GDM1 (cell line): ENCODE measurements at places on chromosomes 16 and 17.

DNA sequence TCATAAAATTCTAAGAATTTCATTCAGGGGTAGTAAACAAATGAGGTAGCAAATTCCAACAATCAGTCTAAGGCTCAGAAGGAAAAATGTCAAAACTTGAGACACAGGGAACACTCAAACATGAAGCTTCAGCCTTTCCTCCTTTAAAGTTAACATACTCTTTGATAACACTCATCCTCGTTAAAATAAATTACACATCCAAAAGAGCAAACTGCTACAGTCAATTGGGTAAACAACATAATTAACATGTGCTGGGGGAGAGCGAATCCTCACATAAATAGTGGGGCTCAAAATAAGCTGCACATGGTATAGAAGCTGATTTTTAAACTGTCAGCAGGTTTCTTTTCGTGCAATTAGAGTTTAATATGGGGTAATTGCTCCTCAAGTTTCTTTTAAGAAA, 12.9 kb downstream of the GRB2 start:
- no peak for DNase-seq

DNA sequence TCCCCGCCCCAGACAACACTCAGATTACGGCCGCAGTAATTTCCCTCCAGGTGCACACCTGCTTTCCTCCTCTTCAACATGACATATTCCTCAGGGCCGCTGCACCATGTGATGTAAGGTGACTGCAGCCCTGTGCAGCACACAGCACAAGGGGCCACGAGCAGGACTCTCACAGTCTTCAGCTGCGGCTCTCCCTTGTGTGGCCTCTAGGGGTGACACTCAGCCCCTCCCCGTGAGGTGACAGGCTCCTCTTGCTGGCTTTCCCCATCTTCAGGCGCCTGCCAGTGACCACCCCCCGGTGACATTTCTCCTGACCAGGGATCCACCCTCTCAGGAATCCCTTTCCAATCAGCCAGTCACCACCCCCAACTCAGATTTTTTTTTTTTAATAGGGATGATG, 31.3 kb upstream of the ABCC3 start:
- DNase-seq = no peak

- no peak for DNase-seq
Measured at GRCh38 chr16:54939510-54940278, 9.0 kb downstream of the IRX5 start.

DNA sequence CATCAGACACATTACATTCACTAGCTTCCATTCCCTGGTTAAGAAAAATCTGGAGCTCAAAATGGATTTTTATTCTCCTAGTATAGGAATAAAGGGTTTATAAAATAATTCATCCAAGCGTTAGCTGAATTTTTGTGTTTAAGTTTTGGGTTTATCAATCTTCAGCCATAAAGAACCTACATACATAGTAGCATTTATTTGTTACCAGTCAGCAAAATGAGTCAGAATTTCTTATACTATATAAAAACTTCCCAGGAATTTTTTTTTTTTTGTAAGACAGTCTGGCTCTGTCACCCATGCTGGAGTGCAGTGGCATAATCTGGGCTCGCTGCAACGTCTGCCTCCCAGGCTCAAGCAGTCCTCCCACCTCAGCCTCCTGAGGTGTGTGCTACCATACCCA, 40.2 kb upstream of the SLC12A3 start:
- no peak for DNase-seq

DNA sequence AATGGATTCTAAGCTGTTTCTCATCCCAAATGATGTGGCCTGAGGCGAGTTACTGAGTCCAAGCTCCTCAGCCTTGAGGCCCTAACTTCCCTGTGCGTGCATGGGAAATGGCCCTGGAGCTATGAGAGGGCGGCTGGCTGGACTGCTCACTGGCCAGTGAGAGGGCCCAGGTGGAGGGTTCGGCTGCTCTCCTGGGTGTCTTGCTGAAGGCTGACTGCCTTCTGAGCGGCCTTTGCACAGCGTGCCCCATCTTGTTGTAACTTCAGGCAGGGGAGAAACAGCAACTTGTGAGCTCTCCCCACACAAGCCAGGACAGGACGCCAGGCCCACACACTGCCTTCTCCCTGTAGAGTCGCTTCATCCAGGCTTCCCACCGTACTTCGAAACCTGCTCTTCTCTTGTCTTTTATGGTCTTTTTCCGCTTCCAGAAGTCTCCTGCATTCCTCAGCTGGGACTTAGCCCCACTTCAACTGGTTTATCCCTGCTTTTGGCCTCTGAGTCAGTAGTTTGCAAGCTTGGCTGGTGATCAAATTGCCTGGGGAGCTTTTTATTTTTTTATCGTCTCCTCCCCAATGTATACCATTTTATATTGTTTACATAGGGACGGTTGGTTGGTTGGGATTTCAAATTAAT, 13.3 kb downstream of the CDH3 start:
- no peak for DNase-seq

- no peak for DNase-seq
Measured at GRCh38 chr17:6070913-6071511, 833 bp downstream of the WSCD1 start.

GRCh38 chr17:10821054-10821453, 16.8 kb downstream of the PIRT start:
- no peak for DNase-seq

DNA sequence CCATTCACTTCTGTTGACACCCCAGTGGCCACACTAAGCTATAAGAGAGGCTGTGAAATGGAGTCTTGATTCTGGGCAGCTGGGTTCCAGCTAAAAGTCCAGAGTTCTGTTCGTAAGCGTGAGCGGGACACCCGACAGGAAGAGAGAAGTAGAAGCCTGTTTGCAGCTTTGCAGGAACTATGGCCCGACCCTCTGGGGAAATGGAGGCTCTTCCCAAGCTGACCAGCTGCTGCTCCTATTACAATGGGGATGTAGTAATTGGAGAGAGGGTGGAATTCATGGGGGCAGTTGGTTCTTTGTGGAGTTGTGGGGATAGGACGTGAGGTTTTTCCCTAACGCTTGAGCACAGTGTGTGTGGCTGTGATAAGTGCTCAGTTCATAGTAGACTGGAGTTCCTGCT, 28.4 kb downstream of the UBALD1 start:
- no peak for DNase-seq

DNA sequence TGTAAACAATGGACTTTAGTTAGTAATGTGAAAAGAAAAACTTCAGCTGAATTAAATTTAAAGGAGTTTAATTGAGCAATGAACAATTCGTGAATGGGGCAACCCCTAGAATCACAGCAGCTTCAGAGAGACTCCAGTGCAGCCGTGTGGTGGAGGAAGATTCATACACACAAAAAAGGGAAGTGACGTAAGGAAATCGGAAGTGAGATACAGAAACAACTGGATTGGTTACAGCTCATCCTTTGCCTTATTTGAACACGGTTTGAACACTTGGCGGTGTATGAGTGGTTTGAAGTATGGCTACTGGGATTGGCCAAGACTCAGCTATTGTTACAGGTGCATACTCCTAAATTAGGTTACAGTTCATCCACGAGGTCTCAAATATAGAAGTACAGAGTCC, 460.4 kb upstream of the ASIC2 start:
- no peak for DNase-seq

GRCh38 chr16:1174477-1175357, 21.8 kb downstream of the CACNA1H start:
- DNase-seq = no peak

- DNase-seq = no peak
Measured at GRCh38 chr17:44722254-44722653, 13.8 kb downstream of the DBF4B start.

DNA sequence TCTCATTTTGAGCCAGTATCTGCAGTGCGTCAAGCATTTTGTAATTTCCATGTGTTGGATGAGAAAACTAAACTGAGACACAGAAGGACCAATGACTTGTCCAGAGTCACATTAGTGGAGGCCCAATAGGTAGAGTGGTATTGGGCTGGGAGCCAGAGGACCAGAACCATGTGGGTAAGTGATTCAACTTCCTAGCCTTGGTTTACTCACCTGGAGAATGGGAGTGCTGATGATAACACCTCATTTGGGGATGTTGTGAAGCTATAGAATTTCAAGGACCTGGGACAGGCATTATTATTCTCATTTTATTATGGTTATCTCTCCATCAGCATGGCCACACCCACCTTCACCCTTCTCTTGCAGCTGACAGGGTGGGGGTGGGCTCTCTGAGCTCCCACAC, 8.1 kb downstream of the CPNE2 start:
- DNase-seq = no peak

DNA sequence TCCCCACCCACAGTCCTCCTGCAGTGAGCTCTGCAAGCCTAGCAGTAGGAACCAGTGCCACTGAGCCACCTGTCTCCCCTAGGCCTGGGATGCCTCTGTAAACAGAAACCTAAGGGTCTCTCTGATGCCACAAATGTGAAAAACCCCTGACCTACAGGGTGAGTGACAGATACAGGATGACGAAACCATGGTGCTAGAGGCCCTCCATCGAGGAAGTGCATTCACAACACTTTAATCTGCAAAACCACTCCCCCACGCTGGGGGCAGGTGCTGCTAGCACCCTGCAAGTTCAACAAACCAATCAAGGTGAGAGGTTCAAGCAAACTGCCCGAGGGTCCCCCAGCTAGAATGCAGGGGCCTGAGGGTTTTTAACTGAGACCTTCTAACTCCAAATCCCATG, 59.5 kb downstream of the CDYL2 start:
- DNase-seq = no peak

DNA sequence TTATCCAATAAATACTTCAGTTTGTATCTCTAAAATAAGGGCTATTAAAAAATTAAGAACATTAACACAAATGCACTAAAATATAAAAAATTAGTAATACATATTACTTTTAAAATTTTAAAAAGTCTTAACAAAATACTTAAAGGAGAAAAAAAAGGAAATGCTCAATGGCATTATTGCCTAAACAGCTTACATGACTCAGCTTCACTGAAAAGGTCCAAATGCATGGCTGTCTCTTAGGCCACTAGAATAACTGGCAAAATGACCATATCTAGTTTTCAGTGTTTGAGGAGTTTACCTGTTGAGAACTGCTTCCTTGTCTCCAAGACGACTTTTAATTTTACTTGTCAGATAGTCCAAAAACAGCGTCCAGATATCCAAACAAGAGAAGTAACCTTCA, 66.0 kb downstream of the XPO6 start:
- no peak for DNase-seq

DNA sequence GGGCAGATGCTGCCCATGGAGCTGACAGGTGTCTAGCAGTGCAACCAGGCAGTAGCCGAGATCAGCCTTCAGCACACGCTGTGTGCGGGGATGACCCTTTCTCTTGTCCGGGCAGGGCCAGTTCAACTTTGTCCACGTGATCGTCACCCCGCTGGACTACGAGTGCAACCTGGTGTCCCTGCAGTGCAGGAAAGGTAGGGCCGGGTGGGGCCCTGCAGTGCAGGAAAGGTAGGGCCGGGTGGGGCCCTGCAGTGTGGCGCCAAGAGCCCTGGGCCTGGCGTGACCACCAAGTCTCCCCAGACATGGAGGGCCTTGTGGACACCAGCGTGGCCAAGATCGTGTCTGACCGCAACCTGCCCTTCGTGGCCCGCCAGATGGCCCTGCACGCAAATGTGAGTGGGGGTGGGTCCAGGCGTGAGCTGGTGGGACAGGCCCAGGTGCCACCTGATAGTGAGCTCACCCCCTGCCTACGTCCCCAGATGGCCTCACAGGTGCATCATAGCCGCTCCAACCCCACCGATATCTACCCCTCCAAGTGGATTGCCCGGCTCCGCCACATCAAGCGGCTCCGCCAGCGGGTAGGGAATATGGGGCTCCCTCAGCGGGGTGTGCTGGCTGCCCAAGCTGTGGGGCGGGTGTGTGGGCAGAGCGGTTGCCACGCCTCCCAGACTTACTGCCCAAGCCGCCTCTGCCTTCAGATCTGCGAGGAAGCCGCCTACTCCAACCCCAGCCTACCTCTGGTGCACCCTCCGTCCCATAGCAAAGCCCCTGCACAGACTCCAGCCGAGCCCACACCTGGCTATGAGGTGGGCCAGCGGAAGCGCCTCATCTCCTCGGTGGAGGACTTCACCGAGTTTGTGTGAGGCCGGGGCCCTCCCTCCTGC, 40.2 kb downstream of the TSC2 start:
- DNase-seq = no peak

GRCh38 chr16:82650804-82651203, 24.0 kb downstream of the CDH13 start:
- no peak for DNase-seq

DNA sequence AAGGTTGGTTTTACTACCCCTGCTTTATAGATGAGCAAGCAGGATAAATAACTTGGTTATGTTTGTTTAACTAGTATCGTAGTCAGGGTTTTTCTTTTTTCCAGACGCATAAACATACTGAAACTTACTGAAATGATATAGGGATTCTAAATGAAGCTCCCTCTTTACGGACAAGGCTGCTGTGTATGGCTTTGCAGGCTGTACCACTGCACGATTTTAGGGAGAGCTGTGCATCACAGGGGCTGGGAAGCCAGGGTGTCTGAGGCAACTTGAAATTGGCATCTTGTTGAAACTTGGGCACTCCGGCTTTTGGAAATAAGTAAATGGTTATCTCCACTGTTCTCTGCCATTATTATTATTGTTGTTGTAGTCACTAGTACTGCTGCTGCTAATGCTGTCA, 218.1 kb upstream of the CDH8 start:
- DNase-seq = no peak

- no peak for DNase-seq
Measured at GRCh38 chr17:78935419-78936323, 10.5 kb upstream of the TIMP2 start.

- DNase-seq = peak; percentile 97
Measured at GRCh38 chr16:19067349-19068236, at the start of gene COQ7. COQ7 (plus strand) TSS chr16:19067614; CDS start chr16:19067665, 51 bp downstream.

DNA sequence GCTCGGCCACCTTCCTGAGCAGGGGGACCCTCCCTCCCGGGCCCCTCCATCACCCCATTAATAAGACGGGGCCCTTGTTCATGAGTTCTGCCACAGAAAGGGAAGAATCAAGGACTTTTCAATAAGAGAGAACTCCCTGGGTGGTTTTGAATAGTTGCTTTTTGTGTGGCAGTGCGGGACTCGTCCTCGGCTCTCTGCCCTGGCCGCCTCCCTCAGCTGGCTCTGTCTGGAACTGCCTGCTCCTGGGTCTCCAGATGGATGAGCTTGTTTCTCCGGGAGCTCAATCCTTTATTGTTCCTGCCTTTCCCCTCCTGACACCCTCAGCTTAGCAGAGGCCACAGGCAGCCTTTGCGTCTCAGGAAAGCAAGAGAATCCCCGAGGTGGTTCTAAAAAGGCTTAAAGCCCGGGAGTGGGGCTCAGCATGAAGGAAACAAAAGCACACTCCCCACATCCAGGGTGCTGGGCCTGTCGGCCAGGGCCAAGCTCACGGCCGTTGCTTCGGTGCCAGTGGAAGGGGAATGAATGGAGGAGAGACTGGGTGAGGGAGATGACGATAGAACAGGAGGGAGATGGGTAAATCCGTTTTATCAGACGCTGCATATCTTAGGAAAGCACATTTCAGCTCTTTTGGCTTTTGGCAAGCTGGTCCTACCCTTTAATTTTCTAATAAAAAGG, 60.2 kb downstream of the RAI1 start:
- no peak for DNase-seq

GRCh38 chr17:70636517-70637133, 467.3 kb downstream of the KCNJ2 start:
- DNase-seq = no peak

GRCh38 chr16:679814-680624, at the start of gene STUB1:
STUB1 (plus strand) TSS chr16:680410; CDS start chr16:680526, 116 bp downstream.
- peak; percentile 80 for DNase-seq

GRCh38 chr16:4365615-4366014, 6.0 kb upstream of the VASN start:
- DNase-seq = no peak

- no peak for DNase-seq
Measured at GRCh38 chr16:87330646-87331045, 13.5 kb upstream of the C16orf95 start.

- DNase-seq = no peak
Measured at GRCh38 chr17:8046929-8047768, 8.3 kb downstream of the ALOX15B start.

GRCh38 chr17:39751637-39752036, 13.9 kb downstream of the GRB7 start:
- no peak for DNase-seq
